ENCODE measurements at places on chromosomes 5 and 9.

- no peak for DNase-seq
Observed at GRCh38 chr9:71680189-71680980, 87.9 kb downstream of the CEMIP2 start.

DNA sequence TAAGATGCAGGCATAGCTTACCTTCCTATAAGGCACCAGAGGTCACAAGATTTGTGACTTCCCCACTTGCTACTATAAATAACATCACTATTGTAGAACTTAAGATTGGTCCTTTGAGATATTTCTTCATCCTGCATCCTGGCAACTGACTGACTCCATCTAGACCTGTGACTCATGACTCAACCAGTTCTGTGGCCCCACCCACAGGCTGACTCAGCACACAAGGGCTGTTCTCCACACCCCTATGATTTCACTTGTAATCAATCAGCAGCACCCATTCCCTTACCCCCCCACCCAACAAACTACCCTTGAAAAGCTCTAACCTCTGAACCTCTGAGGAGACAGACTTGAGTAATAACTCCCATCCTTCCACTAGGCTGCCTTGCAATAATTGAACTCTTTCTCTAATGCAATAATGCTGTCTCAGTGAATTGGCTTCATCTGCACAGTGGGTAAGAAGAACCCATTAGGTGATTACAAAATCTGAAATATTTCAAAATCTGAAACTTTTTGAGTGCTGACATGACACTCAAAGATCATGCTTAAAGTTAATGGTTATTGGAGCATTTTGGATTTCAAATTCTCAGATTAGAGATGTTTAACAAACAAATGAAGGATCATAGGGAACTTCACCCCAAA lies 296.7 kb downstream of the ARL15 start:
- no peak for DNase-seq

- no peak for DNase-seq
Observed at GRCh38 chr9:97694769-97695168, 2.4 kb downstream of the XPA start.

DNA sequence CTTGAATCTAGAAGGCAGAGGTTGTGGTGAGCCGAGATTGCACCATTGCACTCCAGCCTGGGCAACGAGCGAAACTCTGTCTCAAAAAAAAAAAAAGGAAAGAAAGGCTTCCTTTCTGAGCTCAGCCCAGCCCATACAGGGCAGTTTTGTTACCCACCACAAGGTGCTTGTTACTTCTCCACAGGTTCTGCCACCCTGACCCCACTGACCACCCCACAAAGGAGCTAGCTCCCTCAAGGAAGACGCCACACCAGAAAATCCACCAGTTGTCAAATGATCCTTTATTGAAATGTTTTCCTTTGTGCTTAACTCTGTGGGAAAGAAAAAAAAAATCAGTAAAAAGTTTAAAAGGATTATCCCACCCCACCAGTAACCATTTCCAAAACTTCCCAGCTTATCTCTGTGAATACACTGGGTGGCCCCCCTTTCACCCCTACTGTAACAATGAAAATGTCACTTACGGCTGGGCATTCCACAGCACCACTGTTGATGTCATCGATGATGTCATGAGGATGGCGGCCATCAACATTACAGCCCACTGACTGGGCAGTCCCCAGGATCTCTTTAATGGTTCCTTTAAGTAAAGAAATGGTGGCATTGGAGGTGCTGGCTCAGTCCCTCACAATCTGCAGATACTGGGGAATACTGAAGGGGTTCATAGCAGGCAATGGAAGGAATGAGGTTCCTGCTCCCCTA lies 3.6 kb downstream of the RPL12 start:
- no peak for DNase-seq

- no peak for DNase-seq
Observed at GRCh38 chr5:54646356-54647101, 129.0 kb downstream of the SNX18 start.

DNA sequence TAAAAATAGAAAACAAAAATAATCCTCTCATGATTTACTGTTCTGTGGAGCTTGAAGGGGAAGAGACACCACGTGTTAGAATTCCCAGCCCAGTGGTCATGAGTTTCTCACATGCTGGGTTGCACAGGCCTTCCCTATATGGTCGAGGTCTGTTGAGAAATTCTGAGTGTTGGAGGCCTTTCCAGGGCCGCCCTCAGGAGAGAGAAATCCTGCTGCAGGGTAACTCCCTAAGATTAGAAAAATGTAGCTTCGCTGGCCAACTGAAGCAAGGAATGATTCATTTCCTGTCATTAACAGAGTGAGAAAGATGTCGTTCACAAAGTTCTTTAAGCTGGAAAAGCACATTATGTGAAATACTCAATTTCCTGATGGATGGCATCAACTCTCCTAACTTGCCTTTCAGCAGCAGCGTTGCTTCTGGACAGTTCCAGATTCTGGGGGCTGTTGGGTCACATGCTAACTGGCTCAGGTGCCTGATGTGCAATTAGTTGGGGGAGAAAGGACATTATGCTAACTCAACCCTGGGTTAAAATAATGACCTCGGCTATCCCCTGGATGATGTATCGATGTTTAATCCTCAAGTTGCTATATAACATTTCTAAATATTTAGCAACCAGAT lies 104.8 kb upstream of the CD180 start:
- DNase-seq, result no peak

- no peak for DNase-seq
Observed at GRCh38 chr5:73591698-73592501, 26.4 kb downstream of the UTP15 start.

GRCh38 chr5:142726188-142726731 lies 40.4 kb upstream of the FGF1 start:
- no peak for DNase-seq

DNA sequence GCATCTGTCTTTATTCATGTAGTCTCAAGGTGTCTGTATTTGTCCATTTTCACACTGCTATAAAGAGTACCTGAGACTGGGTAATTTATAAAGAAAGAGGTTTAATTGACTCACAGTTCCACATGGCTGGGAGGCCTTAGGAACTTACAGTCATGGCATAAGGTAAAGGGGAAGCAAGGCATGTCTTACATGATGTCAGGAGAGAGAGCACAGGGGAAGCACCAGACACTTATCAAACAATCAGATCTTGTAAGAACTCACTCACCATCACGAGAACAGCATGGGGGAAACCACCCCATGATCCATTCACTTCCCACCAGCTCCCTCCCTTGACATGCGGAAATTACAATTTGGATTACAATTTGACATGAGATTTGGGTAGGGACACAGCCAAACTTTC lies 44.2 kb downstream of the NLN start:
- DNase-seq, result no peak

GRCh38 chr5:16588434-16589214 lies 28.2 kb downstream of the RETREG1 start:
- DNase-seq, result no peak

GRCh38 chr5:35089334-35090314 lies 41.9 kb upstream of the AGXT2 start:
- no peak for DNase-seq

GRCh38 chr5:160960592-160960991 lies 108.6 kb upstream of the ATP10B start:
- no peak for DNase-seq

DNA sequence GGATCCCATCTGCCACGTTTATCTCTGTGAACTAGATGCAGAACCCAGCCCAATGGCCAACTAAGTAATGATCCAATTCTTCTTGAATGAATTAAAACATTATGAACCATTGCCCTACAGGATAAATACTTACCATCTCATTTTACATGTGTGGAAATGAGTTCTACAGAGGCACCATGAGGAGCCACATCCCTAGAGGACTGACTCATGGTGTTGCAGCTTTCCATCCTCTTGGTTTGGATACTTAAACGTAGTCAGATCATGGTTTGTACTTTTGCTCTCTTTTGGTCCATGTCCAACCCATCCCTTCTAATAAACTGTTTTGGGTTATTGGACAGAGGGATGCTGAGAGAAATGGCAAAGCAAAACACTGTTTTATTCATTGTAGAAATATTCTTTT lies 484.8 kb downstream of the EBF1 start:
- DNase-seq, result no peak

- DNase-seq, result no peak
Observed at GRCh38 chr9:38662763-38663593, 42.6 kb upstream of the ANKRD18A start.

GRCh38 chr5:132090107-132090506 lies 16.5 kb downstream of the CSF2 start:
- DNase-seq, result no peak

DNA sequence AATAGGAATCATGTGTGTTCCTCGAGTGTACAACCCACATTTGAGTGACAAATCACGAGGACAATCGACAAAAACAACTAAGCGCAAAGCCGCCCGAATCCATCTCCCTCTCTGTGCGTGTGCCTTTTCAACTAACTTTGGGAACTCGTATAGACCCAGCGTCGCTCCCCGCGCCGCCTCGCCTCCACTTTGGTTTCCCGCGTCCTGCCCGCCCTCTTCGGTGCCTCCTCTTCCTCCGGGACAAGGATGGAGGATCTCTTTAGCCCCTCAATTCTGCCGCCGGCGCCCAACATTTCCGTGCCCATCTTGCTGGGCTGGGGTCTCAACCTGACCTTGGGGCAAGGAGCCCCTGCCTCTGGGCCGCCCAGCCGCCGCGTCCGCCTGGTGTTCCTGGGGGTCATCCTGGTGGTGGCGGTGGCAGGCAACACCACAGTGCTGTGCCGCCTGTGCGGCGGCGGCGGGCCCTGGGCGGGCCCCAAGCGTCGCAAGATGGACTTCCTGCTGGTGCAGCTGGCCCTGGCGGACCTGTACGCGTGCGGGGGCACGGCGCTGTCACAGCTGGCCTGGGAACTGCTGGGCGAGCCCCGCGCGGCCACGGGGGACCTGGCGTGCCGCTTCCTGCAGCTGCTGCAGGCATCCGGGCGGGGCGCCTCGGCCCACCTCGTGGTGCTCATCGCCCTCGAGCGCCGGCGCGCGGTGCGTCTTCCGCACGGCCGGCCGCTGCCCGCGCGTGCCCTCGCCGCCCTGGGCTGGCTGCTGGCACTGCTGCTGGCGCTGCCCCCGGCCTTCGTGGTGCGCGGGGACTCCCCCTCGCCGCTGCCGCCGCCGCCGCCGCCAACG lies at the start of gene GPR150:
TSS of gene GPR150 (plus strand) at position 58 of the 840 bp plus-strand sequence. CDS start at position 247, 189 bp downstream.
- DNase-seq, result no peak

- no peak for DNase-seq
Observed at GRCh38 chr5:78243639-78244038, 50.9 kb downstream of the AP3B1 start.

GRCh38 chr5:139560752-139561654 lies at the start of gene UBE2D2:
Gene UBE2D2 (plus strand): TSS chr5:139561339. CDS start chr5:139561792, 453 bp downstream.
- peak; percentile 86 for DNase-seq

GRCh38 chr5:16787278-16787677 lies 148.8 kb downstream of the MYO10 start:
- DNase-seq, result no peak

- no peak for DNase-seq
Observed at GRCh38 chr9:136432591-136432990, 7.1 kb downstream of the INPP5E start.

DNA sequence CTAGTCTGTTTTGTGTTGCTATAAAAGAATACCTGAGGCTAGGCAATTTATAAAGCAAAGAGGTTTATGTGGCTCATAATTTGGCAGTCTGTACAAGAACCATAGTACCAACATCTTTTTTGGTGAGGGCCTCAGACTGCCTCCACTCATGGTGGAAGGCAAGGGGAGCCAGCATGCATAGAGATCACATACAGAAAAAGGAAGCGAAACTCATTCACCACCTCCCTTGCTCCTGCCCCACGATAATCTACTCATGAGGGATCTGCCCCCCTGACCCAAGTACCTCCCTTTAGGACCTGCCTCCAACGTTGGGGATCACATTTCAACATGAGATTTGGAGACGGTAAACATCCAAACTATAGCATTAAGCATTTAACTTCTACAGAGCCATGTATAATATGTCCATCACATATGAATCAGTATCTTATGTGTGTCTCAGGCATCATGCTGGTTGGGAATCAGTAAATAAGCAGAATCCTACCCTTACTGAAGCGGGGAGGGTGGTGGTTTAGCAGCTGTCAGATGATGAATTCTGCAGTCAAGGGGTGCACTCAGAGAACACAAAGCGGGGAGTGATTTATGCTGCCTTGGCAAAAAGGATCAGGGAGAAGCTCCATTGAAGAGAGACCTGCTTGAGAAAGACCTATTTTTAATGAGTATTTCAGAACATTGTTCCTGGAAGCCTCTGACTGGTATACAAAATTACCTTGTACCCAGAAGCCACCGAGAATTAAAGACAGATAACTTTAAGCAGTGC lies 34.8 kb downstream of the HMGXB3 start:
- no peak for DNase-seq

- no peak for DNase-seq
Observed at GRCh38 chr5:41787265-41787664, 83.0 kb downstream of the OXCT1 start.
